Osteocyte (in vitro differentiated cells): ENCODE measurements at places on chromosomes 16 and 17.

GRCh38 chr16:20671903-20672302 lies 25.6 kb downstream of the ACSM1 start:
- no peak for DNase-seq

DNA sequence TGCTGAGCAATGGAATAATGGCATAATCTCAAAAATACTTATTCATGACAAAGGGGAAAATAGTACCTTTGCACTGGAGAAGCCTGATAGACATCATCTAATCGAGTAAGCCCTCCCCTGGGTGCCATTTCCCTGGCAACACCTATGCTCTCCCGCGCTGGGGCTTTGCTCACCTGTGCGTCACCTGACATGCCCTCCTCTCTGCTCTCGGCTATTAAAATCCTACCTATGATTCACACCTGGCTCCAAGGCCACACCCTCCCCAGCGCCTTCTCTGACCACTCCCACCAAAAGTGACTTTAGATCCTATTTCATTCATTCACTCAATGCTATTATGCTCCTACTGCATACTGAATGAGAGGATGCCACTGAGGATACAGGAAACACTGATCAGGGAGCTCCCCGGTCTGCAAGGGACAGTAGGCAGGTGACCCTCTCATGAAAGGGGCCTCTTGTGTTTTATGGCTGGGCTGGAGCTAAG lies 83.9 kb downstream of the NT5M start:
- no peak for DNase-seq

DNA sequence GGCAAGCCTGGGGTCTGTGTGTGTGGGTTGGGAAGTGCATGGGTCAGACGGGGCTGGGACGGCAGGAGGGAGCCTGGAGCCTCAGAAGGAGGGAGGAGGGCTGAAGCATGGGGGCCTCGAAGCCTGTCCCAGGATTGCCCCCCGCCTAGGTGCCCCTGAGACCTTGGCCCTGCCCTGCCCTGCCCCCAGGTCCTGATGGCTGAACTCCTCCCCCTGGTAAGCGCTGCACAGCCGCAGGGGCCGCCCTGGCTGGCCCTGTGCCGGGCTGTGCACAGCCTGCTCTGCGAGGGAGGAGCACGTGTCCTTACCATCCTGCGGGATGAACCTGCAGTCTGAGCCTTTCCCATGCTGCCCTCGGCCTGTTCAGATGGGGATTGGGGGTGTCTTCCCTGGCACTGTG lies 4.4 kb downstream of the TEDC2 start:
- no peak for DNase-seq

DNA sequence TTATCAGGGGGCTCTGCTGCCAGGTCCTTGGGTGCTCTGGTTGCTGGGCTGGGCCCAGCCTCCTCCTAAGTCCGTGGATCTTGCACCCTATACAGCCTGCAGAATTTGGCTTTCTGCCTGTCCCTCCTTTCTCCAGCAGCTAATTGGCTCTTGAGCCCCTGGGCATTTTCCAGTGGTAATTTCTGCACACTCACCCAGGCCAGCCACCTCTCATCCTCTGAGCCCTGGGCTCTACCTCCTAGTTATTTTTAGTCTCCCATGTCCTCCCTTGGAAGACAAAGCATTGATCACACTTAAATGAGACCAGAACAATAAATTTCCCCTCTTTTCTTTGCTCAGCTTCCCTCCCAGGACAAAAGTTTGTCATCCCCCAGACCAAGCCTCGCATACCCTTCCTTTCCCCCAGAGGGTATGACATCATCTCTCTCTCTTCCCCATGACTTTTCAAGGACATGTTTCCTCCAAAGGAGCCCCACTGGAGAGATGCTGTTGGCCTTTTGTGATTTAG lies 38.1 kb downstream of the C17orf75 start:
- no peak for DNase-seq

- no peak for DNase-seq
Measured at GRCh38 chr16:873889-874288, 73.4 kb upstream of the GNG13 start.

- peak; percentile 23 for DNase-seq
Measured at GRCh38 chr16:69711115-69711740, 15.1 kb downstream of the NQO1 start.

DNA sequence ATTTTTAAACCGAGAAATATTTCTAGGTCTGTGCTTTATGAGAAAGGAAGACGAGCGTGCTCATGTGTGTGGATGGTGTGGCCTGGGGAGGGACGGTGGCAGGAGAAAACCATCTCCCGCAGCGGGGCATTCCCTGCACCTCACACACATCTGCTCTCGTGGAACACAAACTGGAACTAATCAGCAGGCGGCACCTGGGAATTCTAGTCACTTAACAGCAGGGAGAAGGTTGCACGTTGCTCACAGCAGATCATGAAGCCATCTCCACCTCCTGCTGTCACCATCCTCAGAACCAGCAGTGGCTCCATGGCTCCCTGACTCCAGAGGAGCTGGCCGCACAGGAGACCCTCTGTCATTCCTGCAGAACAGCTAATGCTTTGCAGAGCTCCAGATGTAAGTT lies 35.2 kb downstream of the ADCY9 start:
- peak; percentile 74 for DNase-seq

DNA sequence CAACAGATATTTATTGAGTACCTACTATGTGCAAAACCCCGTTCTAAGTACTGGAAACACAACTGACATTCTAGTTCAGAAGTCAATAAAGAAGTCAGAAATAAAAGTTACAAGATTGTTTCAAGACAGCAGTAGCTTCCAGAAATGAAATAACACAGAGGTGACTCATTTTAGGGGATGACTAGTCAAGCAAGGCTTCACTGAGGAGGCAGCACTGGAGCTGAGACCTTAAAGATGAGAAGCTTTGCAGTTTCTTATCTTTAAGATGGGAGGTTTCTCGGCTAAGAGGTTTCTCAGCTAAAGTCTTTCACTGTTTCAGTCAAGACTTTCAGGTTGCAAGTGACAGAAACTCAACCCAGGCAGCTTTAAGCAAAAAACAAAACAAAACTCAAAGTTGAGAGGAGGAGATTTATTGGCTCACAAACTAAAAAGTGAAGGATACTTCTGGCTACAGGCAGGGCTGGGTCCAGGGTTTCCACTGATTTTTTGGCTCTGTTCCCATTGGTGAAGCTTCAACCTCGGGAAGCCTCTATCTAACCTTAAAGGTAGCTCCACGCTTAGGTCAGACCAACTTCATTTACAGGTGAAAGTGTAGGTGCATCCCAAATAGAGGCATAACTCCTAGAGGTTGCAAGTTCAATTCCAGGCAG lies 7.4 kb upstream of the MMP2 start:
- no peak for DNase-seq

GRCh38 chr16:66824006-66824405 lies 6.8 kb downstream of the NAE1 start:
- DNase-seq: no peak

- no peak for DNase-seq
Measured at GRCh38 chr16:28569021-28569420, 15.3 kb downstream of the SGF29 start.

- no peak for DNase-seq
Measured at GRCh38 chr16:83136924-83137323, 510.2 kb downstream of the CDH13 start.

GRCh38 chr17:233473-233941 lies 52.1 kb upstream of the DOC2B start:
- no peak for DNase-seq

DNA sequence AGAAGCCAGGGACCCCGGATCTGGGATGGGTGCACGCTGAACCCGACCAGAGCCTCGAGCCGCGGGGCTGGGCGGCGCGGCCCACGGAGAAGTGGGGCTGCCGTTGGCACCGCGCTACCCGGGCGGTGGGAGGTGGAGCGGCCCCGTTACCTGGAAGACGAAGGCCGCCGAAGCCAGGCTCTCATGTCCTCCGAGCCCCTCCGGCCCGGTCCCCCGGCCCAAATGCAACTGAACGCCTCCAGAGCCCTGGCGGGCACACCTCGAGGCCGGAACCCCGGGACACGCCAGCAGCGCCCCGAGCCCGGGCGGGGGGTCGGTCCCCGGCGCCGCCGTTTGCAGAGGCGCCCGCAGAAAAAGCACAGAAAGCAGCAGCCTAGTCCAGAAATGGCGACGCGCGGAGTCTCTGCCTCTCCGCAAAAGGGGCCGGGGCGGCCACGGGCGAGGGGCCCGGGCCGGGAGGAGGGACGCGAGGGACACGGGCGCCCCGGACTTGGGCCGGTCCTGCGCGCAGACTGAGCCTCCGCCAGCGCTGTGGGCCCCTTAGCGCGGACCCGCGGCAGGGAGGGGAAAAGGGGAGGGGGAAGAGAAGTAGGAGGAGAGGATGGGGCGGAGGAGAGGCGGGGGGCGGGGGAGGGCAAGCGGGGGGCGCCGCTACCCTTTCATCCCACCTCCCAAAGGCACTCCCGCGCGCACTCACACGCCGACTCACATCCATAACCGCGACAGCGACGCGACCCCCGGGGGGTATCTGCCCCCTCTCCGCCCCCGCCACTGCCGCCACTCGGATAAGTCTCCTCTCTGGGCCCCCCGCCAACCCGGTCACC lies 1.4 kb downstream of the AXIN2 start:
- DNase-seq: no peak

DNA sequence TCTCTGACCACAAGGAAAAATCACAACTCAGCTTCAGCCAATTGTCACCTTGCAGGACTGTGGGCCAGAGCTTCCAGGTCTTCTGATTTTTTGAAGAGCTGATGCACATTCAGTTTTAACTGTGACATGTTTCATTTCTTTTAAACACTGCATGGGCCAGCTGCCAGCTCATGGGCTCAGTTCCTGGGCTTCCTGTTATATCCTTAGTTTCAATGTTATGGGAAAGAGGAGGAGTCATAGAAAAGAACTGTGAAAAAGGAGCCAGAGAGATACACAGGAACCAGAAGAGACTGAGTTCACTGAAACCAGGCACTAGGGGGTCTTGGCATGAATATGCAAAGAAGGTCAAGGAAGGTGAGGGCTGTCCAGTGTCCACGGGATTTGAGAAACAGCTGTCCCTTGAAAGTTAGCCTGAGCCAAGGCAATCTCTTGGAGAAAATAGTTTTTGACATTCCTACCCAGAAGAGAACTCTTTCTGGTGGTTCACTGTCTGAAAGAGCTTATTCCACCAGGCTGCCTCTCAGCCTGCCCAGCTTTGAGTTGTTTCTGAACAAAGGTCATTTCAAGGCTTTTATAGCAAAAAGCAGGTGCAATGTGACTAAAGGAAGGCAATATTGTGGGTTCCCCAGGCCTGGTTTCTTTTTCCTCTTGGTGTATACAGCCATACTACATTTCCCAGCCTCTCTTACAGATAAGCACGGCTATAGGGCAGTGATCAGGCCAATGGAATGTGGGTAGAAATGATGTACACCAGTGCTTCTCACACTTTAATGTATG lies 10.5 kb downstream of the PDILT start:
- no peak for DNase-seq

DNA sequence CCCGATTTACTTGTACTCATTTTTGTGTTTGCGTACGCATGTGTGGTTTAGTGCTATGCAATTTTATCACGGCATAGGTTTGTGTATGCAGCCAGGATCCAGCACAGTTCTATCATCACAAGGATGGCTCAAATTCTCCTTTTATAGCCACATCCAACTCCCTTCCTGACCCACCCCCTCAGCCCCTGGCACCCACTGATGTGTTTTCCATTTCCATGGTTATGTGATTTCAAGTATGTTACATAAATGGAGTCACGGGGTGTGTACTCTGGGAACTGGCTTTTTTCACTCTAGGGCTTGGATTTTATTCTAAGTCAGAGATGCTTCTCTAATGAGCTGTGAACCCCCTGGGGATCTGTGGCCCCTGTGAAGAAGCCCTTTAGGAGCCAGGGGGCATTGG lies 16.8 kb downstream of the IL4R start:
- no peak for DNase-seq

DNA sequence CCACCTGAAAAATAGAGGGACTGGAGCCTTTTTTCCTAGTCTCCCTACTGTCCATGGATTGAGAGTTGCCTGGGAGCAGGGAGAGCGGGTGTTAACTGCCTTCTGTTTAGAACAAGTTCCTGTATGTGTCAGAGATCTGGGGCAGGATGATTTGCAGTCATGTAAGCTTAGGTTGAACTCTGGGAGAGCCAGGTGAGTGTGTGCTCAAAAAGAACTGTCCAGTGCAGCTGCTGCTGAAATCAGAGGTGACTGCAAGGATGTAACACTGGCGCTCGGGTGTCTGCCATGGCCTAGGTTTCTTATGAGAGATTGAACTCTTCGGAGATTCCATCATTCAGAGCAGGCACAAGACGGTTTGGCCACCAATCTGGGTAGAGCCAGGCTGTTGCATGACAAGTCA lies 432.5 kb downstream of the CDH13 start:
- DNase-seq: no peak

DNA sequence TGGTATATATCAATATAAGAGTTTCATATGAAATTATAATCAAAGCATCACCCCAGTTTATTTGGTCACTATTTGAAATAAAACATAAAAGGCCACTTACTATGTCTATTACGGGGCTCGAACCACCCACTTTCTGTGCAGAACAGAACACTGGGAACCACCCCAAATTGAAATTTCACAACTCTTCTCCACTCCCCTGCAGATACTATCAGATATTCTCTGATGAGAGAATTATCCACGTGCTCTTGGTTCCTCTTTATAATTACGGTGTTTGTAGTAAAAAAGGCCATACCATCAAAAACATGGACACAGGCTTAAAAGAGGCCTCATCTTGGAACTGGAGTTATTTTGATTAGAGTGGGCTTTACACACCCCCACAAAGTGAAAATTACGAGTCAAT lies 82.8 kb downstream of the WDR59 start:
- DNase-seq: no peak

GRCh38 chr16:74261068-74261467 lies 35.5 kb upstream of the PSMD7 start:
- no peak for DNase-seq

DNA sequence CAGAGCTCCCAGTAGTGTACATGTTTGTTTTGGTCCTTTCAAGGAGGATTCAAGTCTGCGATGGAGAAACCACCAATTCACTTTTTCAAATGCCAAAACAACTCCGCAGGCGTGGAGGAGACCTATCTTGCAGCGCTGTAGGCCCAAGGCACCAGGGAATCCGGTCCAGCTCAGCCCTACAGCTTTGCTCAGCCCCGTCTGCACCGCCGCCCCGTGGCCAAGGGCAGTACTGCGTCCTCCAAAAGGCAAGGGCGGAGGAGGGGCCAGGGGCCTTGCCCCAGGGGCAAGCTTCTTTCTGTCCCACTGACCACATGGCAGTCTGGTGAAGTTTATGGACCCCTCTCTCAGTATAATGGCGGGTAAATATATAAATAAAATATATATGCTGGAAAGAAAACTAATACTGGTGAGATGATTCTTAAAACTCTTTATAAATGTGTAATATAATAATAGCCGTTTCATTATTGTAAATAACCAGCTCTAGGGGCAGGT lies 709 bp upstream of the CD300LG start:
- DNase-seq: peak; percentile 94

DNA sequence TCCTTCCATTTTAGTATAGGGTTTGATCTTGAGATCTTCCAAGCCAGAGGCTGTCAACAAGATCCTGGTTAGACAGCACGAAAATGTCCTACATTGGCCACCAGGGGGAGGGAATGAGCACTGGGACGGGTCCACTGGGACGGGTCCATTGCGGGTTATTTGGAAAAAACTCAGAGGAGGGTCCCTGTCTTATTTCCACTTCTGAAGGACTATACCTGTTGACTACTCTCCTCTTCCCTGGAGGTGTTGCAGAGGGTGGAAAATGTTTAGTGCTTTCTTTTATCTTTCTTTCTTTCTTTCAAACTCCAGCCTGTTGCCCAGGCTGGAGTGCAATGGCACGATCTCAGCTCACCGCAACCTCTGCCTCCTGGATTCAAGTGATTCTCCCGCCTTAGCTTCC lies 2.5 kb downstream of the TTLL6 start:
- no peak for DNase-seq
